ENCODE measurements at places on chromosomes 5 and 9.

- DNase-seq = peak; percentile 6
- peaks cover 9% of the 10 kb centered on the region for H3K4me1 ChIP-seq
- H3K27ac ChIP-seq = no peak within 1 kb of the TSS
- peaks cover 57% of the 10 kb centered on the region for H3K27me3 ChIP-seq
- H3K36me3 ChIP-seq = peaks cover 26% of the 10 kb centered on the region
Observed at GRCh38 chr5:141186897-141187512, at the start of gene PCDHB9. Gene PCDHB9, plus strand, starts transcription at chr5:141187161. Its CDS starts 158 bp downstream, at chr5:141187319.

DNA sequence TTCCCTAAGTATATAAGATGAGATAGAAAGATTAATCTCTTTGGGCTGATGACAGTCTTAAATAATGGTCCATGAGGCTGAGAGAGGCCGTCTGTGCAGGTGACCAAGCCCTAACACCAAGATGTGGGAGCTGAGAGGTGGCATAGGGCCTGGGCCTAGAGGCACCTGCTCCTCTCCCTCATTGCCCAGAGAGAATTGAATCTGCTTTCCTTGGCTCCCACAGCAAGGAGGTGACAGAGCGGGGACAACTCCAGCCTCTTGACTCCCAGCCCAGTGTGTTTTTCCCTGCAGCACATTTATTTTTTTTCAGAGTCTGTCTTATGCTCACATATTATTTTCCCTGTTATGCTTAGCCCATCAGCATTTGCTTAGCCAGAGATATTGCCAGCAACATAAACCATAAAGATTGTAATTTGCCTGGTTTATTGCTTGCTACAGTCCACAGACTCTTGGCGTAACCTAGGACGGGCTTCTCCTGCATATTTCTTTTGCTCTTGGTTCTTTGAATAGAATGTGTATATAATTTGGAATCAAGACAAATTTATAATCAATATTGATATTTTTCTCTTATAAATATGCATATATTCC is 105.6 kb downstream of the NTRK2 start:
- H3K27ac ChIP-seq = no peak overlapping the region
- no peaks in the 10 kb centered on the region for H3K36me3 ChIP-seq
- H3K4me1 ChIP-seq = no peaks in the 10 kb centered on the region
- no peak for DNase-seq
- peaks cover 8% of the 10 kb centered on the region for H3K27me3 ChIP-seq

DNA sequence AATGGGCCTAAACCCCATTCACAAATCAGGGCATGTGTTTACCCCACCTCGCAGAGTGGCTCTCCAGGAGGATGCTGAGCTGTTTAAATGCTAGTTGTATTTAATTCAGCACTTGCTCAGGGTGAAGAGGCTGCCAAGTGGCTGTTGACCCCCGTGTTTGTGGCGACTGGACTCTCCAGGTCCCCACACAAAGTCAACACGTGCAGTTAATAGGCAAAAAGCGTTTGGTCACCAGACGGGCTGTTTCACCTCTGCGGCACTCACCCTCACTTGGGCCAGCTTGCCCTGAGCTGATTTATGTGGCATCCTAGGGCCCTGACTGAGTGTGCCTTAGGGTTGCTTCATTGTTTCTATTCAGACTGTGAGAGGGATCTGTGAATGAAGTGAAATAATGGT is 152.3 kb downstream of the GAS1 start:
- DNase-seq = no peak
- peaks cover 15% of the 10 kb centered on the region for H3K27me3 ChIP-seq
- no peaks in the 10 kb centered on the region for H3K36me3 ChIP-seq
- no peak overlapping the region for H3K4me3 ChIP-seq
- H3K4me1 ChIP-seq = no peaks in the 10 kb centered on the region

DNA sequence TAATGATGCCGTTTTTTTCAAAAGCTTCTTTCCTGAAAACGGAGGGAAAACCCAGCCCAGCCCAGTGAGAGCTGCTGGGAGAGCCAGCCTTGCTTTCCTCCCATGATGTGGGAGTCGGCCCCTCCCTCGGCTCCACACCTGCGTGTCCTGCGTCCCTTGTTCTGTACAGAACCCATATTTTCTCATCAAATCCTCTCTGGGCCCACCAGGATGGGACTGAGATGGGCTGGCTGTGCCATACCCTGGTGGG is 8.9 kb downstream of the FLT4 start:
- H3K4me3 ChIP-seq = no peak overlapping the region
- H3K27ac ChIP-seq = no peak overlapping the region
- no peaks in the 10 kb centered on the region for H3K36me3 ChIP-seq

DNA sequence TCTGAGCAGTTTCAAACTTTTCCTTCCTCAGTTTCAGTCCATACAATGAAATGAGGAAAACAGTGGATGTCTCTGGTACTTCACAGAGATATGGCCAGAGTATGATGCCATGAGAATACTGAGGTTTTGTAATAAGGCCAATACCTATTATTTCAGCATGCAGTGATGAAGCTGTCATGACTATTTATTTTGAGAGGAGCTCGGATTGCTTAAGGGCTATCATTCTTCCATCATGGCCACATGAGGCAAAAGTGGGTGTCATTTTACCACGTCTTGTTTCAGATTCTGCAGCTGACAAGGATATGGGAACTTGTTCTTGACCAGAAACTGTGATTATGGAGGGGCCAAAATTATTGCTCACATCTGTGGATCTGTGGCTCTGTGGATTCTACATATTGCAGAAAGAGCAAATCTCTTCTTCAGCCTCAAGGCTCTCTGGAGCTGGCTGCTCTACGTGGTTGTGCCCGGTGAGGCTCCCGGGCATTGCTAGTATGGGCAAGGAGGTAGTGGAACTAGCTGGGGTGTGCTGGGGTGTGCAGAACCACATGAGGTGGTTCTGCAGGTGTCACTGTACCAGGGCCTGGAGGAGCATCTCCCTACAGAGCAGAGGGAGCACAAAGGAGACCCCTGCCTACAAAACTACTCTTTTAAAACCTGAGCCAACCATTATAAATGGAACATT is 180.3 kb downstream of the SEMA6A start:
- H3K4me1 ChIP-seq = no peaks in the 10 kb centered on the region
- DNase-seq = no peak
- H3K4me3 ChIP-seq = no peak overlapping the region
- H3K27ac ChIP-seq = no peak overlapping the region
- peaks cover 28% of the 10 kb centered on the region for H3K36me3 ChIP-seq

DNA sequence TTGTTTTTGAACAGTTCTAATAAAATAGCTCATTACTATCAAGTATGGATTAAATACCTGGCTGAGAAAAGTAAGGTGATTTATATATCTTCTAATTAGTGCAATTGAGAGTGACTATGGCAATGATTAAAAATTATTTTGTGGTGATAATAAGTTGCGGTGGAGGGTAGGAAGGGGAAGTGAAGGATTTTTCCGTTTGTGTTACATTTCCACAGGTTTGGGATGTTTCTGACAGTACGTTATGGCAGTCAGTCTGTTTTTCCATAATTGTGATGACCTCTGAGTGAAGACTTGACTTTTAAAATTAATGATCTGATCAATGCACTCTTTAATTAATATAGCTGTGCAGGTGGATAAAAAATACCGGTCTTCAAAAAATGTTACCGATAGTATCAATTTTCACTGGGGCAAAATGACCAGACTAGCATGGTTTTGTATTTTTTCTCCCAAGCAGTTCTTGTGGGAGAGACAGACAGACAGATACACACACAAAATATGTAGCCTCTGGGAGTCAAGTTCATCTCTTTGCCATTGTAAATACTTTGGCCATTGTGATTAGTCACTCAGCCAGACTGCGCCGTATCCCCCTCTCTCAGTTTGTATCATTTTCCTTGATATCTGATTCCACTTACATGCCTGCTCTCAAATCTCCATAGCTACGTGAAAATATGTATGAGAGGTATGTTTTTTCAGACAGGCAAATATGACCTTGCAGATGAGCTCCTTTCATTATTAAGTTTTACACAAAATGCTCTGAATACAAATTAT is 60.2 kb downstream of the ARHGAP26 start:
- no peak overlapping the region for H3K4me3 ChIP-seq
- no peaks in the 10 kb centered on the region for H3K27me3 ChIP-seq
- peaks cover 6% of the 10 kb centered on the region for H3K4me1 ChIP-seq
- DNase-seq = no peak
- H3K36me3 ChIP-seq = no peaks in the 10 kb centered on the region

DNA sequence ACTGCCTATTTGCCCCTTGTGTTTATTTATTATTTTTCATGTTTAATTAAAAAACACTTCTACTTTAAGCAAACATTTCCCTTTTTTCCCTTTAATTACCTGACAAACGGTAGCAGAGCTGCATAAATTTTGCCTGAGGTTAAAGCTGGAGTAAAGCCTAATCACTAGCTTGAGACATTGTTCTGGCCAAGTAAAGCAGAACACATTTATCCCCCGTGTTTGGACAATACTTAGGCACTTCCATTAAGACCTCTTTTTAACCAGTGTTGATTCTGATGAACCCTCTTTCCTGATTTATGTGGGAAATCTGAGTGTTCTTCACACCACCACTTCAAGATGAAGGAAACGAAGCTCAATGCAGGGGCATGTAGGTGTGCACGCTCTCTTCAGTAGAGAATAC is 54.5 kb downstream of the BNC2 start:
- no peak overlapping the region for H3K27ac ChIP-seq
- no peaks in the 10 kb centered on the region for H3K36me3 ChIP-seq
- H3K4me3 ChIP-seq = no peak overlapping the region
- no peaks in the 10 kb centered on the region for H3K4me1 ChIP-seq
- no peak for DNase-seq

GRCh38 chr5:100402071-100402470 is 133.1 kb upstream of the FAM174A start:
- no peak overlapping the region for H3K27ac ChIP-seq
- no peaks in the 10 kb centered on the region for H3K36me3 ChIP-seq
- no peak for DNase-seq

GRCh38 chr5:161446655-161447054 is 99.9 kb downstream of the GABRB2 start:
- H3K4me3 ChIP-seq = no peak overlapping the region
- H3K36me3 ChIP-seq = no peaks in the 10 kb centered on the region
- H3K27ac ChIP-seq = no peak overlapping the region
- no peak for DNase-seq

DNA sequence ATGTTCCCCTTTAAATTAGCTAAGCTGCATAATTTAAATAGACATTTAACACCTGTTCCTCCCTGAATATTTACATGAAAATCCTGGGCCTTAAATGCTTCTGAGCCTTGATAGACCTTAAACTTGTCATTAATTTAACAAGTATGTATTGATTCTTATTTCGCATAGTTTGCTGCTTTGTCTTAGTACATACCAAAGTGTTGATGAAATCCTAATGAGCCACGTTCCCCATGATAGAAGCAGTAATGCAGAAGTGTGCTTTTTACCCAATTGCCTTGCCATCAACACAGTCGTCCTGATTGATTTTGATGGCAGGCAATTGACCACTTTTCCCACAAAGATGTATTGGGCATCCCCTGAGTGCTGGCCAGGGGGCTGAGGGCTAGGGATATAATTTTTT is 213.5 kb downstream of the SGCD start:
- no peak overlapping the region for H3K4me3 ChIP-seq
- H3K27ac ChIP-seq = no peak overlapping the region
- H3K4me1 ChIP-seq = no peaks in the 10 kb centered on the region
- DNase-seq = no peak
- H3K36me3 ChIP-seq = no peaks in the 10 kb centered on the region

DNA sequence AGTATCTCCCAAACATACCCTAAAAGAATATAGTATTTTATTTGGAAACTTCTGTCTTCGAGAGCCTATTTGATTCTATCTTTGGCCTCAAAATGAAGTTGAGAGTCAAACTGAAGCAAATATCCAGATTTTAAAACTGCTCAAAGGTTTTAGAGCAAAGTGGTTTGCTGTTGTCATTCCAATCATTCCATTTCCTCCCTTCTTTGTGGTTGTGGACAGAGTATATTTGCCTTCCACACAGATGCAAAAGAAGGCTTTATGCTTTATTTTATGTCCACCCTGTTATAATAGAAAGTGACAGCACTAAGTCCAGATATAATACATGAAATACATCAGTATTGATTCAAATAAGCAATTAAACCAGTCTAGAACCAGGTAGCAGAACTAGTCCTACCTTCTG is 12.4 kb downstream of the GZMK start:
- peaks cover 3% of the 10 kb centered on the region for H3K4me1 ChIP-seq
- H3K4me3 ChIP-seq = no peak overlapping the region
- no peaks in the 10 kb centered on the region for H3K36me3 ChIP-seq
- H3K27ac ChIP-seq = no peak overlapping the region
- no peak for DNase-seq

- DNase-seq = peak; percentile 17
- H3K27me3 ChIP-seq = no peaks in the 10 kb centered on the region
- H3K4me1 ChIP-seq = peaks cover 35% of the 10 kb centered on the region
- H3K36me3 ChIP-seq = peaks cover 13% of the 10 kb centered on the region
- H3K4me3 ChIP-seq = peak overlapping the region; percentile 99
- peak overlapping the region; percentile 84 for H3K27ac ChIP-seq
Observed at GRCh38 chr5:90473396-90474234, 956 bp downstream of the MBLAC2 start.

GRCh38 chr5:98510143-98510985 is 263.1 kb upstream of the RGMB start:
- no peak overlapping the region for H3K4me3 ChIP-seq
- H3K4me1 ChIP-seq = no peaks in the 10 kb centered on the region
- no peak for DNase-seq

DNA sequence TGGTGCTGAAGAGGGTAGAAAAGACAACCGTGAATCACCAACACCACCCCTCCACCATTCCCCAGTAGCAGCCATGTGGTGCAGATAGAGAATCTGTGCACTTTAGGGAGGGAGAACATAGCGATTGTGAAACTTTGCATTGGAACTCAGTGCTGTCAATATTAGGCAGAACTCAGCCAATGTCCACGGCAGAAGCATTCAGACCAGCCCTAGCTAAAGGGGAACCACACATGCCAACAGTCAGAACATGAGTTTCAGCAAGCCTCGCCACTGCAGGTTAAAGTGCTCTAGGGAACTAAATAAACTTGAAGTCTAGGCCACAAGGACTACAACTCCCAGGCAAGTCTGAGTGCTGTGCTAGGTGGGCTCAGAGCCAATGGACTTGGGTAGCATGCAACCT is 38.5 kb upstream of the DEPDC1B start:
- H3K27me3 ChIP-seq = no peaks in the 10 kb centered on the region
- peaks cover 5% of the 10 kb centered on the region for H3K36me3 ChIP-seq
- DNase-seq = no peak
- H3K4me3 ChIP-seq = no peak overlapping the region
- H3K4me1 ChIP-seq = no peaks in the 10 kb centered on the region
- H3K27ac ChIP-seq = no peak overlapping the region

DNA sequence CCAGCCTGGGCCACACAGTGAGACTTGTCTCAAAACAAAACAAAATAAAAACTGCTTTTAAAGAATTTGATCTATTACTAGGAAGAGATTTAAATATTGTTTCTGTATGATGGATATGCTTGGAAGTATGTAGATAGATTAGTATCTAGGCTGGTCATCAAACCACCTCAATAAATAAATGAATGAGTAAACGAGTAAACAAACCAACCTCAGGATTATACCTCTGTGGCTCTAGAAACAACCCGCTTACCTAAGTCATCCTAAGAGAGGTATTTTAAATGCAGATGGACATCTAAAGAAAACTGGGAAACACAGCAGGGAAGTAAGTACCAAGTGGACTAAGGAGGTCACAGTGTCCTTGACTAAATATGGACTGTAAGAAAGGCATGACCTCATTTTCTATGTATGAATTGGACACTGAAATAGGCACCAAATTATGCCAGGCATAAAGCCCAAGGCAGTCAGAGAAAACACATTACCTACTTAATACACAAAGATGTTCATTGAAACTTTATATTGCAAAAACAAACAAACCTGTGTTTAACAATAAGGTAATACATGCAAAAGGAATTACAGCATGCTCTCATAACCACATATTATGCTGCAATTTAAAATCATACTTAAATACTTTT is 7.3 kb downstream of the ANKH start:
- no peak overlapping the region for H3K27ac ChIP-seq
- no peaks in the 10 kb centered on the region for H3K36me3 ChIP-seq
- no peak for DNase-seq

All from naive B cell (primary cell).